ENCODE measurements at places on chromosomes 7 and 10. TPM values are rescaled to one million over a fixed set of nuclear protein-coding genes. Genes with fewer than 3 reads are reported as not detected.

DNA sequence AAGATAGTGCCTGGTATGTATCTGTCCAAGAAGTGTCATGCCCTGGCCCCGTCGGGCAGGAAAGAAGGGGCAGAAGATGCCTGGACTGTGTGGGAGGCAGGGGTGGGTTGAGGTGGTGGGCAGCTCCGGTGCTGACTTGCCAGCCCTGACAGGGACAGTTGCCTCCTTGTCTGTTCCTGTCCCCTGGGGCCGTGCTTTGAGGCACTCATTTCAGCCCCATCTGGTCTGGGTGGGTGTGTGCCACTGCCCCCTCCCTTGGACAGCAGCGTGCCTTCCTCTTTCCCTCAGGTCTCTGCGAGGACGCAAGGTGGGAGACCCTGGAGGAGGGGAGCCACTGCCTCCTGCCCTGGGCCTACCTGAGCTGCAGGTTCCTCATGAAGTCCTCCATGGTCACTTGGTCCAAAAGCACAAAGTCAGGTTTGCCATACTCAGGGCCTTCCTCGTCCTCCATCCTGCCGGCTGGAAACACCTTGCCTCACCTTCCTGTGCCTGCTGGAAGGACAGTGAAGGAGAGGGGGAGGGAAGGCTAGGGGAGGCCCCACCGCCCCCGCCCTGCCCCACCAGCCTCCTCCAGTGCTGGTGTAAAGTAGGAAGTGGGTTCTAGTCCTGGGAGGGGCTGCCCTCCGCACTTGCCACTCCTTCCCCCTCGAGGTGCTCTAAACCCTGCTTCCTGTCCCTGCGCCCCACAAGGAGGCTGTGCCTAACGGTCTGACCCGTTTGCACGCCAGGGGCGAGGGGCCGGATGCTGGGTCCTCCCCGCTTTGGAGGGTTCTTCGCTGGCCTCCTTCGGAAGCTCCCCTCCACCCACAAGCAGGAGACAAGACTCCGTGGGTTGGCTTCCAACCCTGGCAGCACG lies at the start of gene MYO1G:
Gene MYO1G (minus strand): TSS at position 505 of the 856 bp plus-strand sequence. CDS start 54 bp downstream, at position 451.
- no peak for DNase-seq

Gene CROT
- 14.0 TPM for total RNA-seq

GRCh38 chr7:37476881-37477450 lies 28.3 kb upstream of the ELMO1 start:
- no peak for DNase-seq

GRCh38 chr7:134870781-134871180 lies 91.3 kb downstream of the CALD1 start:
- no peak for DNase-seq

GRCh38 chr7:71313553-71313952 lies 181.6 kb downstream of the GALNT17 start:
- DNase-seq, result no peak

DNA sequence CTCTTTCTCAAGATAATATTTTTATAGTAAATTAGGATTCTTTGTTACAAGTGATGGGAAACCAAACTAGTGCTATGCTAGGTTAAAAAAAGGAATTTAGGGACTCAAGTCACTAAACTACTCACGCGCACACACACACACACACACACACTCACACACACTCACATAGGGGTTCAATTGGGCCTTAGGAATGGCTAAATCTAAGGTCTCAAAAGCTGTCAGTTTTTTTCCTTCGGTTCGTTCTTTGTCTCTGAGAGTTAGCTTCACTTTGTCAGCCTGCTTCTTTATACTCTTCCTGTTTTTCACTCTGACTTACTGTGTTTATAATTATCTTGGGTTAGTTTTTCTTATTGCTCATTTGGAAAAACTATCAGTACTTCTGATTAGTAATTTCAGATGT lies 138.9 kb downstream of the ADK start:
- DNase-seq, result no peak

Gene ATRNL1
- 1.3 TPM for total RNA-seq

- DNase-seq, result no peak
These were observed 395.7 kb downstream of the CDC14C start for GRCh38 chr7:49320083-49320482.

Gene AOAH
- 3.3 TPM for total RNA-seq

DNA sequence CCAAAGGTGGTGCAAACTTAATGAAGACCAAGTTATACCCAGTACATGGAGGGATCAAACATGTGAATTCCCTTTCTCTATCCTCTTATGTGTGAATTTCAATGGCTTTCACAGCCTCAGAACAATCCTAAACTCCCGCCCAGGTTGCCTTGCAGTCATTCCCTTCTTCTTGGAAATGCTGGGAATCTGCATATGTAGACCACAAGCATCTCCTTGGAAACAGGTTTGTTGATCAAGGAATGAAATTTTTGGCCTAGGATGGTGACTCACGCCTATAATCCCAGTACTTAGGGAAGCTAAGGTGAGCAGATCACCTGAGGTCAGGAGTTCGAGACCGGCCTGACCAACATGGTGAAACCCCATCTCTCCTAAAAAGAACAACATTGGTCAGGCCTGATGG lies 77.8 kb upstream of the ABI1 start:
- no peak for DNase-seq

Gene HERC4
- total RNA-seq, result 21.5 TPM

Gene VENTX
- 0.15 TPM for total RNA-seq

- DNase-seq, result no peak
These were observed 8.7 kb upstream of the ING3 start for GRCh38 chr7:120941856-120942255.

DNA sequence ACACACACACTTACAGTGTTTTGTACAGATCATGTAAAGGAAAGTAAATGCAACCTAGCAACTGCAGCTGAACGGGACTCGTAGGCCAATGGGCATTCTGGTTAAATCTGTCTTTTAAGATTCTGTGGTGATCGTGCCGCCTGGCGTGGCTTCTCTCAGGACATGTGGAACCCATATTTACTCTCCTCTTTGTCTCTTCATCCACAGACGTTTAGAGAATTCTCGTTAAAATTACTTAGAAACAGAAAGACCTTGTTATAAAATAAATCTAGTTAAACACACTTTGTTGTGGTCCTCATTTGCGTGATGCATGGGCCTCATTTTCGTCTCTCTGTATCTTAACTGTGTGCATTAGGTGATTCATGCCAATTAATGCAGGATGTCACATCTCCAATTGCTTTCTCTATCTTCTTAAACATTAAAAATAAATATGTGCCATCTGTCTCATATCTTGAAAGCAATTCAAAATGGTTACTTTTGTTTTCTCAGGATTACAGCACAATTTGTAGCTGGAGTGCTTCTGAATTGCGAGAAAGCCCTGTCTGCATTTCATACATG lies 11.5 kb downstream of the KLF6 start:
- DNase-seq, result peak; percentile 7

Gene EVX1
- not detected for total RNA-seq

Gene LIPM
- total RNA-seq, result not detected

Data from left lobe of liver (tissue), 2 donors.